DMS 273 treated with DMSO at 0.1 percent for 48 hours (cell line): ENCODE measurements at places on chromosomes 6 and 20.

DNA sequence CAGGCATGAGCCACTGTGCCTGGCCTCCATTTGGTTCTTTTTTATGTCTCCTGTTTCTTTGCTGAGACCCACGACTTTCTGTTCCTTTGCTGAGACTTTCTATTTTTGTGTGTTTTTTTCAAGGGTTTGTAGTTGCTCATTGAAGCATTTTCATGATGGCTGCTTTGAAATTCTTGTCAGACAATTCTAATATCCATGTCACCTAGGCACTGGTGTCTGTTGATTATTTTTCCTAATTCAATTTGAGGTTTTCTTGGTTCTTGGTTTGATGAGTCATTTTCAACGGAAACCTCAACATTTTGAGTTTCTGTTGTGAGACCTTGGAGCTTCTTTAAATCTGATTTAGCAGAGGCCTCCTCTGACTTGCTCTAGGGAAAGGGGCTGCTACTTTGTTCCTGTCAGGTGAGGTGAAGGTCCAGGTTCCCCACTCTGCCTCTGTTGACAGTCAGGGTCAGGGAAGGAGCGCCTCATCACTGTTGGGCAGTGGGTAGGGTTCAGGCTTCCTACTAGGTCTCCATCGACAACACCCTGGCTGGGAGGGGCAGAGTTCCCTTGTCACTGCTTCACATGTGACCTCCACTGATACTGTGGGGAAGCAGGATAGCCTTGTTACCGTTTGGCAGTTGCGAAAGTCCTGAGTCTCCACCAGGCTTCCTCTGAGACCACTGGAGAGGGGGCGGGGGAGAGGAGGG lies 67.2 kb upstream of the RNF24 start:
- DNase-seq, result no peak

- DNase-seq, result no peak
These were observed 498 bp upstream of the PRDM1 start for GRCh38 chr6:106085692-106085983.

- no peak for DNase-seq
These were observed 83.3 kb upstream of the NHSL1 start for GRCh38 chr6:138582573-138582972.

- DNase-seq, result no peak
These were observed 103.2 kb upstream of the SSTR4 start for GRCh38 chr20:22931653-22932608.

DNA sequence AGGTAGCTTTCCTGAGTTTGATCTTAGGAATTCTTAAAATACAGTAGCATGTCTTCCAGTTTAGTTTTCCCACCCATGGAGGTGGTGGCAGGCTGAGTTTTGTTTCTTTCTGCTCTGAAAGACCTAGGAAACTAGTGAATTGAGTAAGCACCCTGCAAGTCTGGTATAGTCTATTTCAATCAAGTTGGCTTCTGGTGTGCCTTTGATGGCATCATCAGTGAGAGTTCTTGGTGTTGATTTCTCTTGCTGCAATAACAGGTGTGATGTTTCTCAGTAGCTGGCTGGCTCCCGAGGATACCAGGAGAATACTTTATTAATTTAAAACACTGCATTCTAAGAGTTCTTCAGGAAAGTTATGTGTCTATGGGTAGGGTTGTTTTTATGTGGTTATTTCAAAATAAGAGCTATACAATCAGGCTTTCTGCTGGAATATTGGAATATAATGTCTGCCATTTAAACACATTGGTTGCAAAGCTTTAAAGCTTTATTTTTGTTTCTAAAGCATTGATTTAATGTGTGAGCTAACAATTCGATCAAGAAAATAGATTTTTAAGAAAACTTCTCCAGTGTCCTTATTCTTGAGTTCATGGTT lies 19.0 kb downstream of the VAPB start:
- no peak for DNase-seq

GRCh38 chr20:32752458-32753250 lies 9.4 kb upstream of the COMMD7 start:
- no peak for DNase-seq

DNA sequence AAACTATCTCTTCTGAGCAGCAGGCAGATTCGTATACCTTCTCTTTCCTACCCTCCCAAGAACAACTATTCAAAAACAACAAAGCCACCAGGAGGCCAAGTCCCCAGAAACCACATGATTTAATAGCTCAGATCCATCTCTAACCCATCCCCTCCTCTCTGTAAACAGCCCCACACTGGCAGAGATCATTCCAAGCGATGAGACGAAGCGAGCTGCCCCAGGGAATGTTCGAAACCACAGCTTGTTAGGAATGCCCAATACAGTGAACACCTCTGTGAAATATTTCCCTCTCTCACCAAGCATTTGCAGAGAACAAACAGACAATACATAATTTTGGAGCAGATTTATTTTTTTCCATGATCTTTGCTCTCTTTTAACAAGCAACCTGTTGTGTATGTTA lies 231.8 kb downstream of the SOD2 start:
- no peak for DNase-seq
